Heart right ventricle (tissue), 16 donors: ENCODE measurements at places on chromosomes 16 and 17. TPM values are rescaled to one million over a fixed set of nuclear protein-coding genes. Genes with fewer than 3 reads are reported as not detected.

DNA sequence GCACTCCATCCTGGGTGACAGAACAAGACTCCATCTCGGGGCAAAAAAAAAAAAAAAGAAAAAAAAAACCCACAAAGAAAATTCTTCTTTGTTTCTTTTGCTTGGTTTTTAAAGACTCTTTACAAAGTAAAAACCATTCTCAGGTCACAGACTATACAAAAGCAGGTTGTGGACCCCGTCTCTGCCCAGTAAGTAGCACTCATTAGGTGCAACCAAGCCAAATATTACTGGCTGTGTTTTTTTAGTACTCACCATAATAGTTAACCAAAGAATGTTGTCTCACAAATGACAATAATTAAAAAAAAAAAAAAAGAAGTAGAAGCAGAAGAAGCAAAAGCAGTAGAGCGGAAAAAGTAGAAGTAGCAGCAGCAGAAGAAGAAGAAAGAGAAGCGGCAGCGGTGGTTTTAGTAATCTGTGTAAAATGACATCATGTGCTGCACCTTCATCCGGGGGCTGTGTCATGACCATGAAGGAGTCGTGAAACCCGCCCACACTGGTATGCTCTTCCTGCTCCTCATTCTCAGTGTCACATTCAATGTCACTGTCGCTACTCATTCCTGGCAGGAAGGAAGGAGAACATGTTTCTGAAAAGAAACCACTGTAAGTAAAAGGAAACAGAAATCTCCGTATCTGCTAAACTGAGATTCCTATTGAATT, 105.4 kb downstream of the TRIM37 start:
- peak; percentile 54 for DNase-seq

DNA sequence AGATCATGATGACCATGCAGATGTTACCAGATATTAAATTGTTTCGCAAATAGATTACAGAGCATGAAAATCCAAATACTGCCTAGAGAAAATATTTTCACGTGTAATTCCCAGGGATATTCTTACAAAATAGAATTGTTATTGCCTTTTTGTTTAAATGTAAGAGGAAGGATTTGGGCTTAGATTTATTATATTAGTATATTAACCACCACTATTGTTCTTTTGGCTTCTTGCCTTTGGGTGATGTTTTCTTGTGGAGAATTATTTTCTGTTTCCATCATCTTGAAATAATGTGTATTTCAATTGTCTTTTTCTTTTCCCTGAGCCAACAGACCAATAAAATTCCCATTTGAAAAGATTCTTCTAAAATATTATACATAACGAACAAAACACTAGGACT, 109.7 kb upstream of the NUDT7 start:
- no peak for DNase-seq

Gene SETD6
- 10.7 TPM for total RNA-seq

DNA sequence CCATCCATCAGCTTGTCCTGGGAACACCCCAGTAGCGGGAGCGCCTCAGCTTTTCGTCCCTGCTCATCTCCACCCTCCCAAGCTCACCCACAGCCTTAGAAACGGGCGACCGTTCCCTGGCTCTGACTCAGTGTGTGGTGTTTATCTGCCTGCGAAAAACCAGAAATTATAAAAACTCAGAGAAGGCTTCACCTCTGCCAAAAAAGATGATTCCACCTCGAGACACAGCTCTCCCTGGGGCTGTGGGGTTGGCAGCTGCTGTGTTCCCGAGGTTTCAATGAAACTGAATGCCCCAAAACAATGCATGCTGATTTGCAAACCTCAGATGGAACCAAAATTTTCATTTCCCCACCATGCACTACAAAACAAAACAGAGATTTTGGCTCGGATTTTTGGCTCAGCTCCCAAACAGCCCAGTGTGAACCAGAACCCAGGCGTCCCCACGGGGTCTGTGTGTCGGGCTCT, 62.4 kb upstream of the MED9 start:
- no peak for DNase-seq

GRCh38 chr17:4307179-4307930, 43.6 kb upstream of the ANKFY1 start:
- no peak for DNase-seq

Gene FLCN
- 40.9 TPM for total RNA-seq

DNA sequence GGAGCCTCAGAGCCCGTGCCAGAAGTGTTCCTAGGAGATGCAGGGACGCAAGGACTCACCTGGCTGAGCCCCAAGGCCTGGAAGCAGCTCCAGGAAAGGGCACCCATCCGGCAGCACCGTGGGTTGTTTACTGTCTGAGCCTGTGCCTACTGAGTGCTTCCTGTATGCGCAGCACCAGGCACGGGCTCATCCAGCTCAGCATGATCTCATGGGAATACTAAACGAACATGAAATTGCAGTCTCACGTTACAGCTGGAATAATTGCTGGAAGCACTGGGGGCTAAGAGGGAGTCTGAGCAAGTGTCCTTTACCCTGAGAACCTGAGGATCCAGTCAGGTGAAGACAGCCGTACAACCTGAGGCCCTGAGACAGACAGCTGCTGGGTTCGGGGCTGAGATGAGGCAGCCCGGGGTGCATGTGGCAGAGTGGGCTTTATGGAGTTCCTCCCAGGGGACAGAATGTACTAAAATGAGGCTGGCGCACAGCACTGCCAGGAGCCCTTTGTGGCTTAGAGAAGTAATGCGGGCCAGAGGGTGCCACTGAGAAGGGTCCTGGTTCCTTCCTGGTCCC, 5.4 kb downstream of the CTRL start:
- no peak for DNase-seq

DNA sequence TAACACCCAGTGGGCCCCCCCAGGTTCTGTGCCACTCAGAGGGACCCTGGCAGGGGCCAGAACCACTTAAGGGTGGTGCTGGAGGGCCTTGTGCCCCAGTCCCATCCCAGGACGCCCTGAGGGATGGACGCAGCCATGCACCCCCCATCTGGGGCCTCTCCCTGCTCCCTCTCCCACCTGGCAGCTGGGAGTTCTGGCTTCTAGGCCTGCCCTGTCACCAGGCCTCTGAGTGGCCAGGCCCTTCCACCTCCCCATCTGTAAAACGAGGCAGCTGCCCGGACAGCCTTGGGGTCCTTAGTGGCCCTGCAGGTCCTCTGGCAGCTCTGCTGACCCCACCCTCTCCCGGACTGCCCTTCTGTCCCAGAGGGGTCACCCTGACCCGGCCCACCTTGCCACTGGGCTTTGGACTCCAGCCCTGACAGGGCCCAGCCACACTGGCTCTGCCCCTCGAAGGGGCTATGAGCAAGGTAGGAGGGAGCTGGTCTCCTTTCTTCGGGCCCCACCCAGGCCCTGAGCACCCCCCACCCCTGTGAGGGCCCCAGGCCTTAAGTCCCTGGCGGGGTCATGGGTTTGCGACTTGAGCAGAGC, 12.3 kb downstream of the PAM16 start:
- no peak for DNase-seq

Gene PRAC1
- not detected for total RNA-seq

GRCh38 chr16:49644145-49644463, 211.8 kb downstream of the ZNF423 start:
- DNase-seq, result no peak

- DNase-seq, result peak; percentile 73
Measured at GRCh38 chr17:81553018-81553615, 964 bp upstream of the FAAP100 start.

Gene KCNH6
- 0.11 TPM for total RNA-seq

- DNase-seq, result no peak
Measured at GRCh38 chr17:34313164-34313563, 6.1 kb upstream of the CCL8 start.
